ENCODE measurements at places on chromosomes 6 and 20.
A peak's percentile ranks its signal among the peaks of the same experiment; 100 is the strongest.

- DNase-seq: no peak
These were observed 10.9 kb downstream of the LRRC1 start for GRCh38 chr6:53805725-53806124.

DNA sequence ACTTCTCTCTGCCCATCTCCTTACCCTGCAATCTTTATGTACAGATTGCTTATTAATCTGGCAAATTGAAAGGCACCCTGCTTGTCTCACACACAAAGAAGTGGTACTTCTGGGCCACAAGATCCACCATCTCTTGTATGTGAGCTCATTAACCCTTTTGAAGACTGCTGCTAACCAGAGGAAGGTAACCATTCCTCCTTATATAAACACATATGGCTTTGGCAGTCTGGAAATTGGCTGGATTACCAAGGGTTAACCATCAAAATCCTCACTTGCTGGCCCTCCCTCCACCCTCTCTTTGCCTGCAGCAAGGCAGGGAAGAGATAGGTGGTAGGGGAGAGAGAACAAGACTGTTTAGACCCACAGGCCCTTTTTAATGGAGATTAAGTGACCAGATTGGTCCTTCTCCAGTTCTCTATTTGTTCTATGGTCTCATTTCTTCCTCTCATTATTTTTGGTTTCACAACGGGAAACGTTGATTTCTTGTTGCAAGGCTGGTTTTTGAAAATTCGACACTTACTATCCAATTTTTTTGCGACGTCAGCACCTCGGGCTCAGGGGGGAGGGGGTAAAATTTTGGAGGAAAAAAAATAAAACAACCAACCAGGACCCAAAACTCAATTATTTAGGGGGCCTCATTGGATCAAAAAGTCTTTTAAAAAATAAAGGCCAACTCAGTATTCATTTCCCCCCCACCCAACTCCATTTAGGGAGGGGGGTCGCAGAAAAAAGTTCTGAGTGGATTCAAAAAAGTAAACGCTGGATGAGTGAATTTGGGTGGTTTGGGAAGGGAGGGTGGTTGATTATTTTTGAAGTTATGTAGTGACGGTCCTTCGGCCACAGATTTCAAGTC is 859 bp downstream of the PPP1R10 start:
- DNase-seq: peak; percentile 65

GRCh38 chr6:78623554-78623953 is 243.8 kb upstream of the IRAK1BP1 start:
- no peak for DNase-seq

DNA sequence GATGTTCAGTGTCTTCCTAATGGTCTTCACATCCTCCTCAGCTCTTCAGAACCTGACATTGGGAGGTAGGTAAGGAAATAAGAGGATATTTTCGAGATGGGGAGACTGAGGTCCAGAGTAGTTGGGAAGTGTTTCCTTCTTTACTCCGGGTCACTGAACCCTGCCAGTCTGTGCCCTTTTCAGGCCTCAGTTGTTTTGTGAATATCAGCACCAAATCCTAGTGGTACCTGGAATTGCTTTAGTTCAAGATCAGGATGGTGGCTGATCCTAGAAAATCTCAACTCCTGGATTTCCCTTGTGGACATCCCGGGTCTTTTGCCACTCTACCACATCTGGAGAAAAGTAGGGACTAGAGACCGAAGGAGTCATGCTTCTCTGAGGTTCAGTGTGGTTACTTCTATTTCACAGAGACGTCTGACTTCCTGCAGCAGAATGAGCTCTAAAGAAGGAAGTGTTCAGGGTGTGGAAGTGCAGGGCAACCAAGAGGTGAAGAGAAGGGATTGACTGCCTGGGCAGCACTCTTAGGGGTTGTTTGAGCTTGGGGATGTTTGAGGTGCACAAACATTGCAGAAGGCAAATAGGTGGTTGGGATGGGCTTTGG is 995 bp downstream of the STK4 start:
- peak; percentile 60 for DNase-seq

DNA sequence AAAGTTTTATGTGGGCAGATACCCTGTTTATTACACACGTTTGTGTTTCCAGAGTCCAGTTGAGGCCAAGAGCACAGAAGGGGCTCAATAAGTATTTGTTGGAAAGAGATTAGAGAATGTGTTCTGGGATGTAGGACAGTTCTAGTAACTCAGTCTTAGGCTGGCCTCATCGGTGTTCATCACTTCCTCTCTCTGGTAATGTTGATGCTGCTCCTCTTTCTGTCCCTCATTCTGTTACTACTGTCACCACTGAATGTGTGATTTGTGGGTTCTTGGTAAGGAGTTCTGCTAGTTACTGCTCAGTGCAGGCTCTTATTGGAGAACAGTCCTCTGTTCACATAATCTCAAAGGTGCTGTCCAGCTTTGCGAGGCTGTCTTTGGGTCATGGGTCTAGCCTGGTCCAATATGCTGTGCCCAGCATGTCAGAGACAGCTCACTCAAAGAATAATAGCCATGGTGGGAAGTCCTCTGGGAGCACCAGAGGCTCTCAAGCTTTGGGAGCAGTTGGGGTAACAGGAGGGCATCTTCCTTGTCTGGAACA is 1.3 kb downstream of the RFPL4B start:
- no peak for DNase-seq

DNA sequence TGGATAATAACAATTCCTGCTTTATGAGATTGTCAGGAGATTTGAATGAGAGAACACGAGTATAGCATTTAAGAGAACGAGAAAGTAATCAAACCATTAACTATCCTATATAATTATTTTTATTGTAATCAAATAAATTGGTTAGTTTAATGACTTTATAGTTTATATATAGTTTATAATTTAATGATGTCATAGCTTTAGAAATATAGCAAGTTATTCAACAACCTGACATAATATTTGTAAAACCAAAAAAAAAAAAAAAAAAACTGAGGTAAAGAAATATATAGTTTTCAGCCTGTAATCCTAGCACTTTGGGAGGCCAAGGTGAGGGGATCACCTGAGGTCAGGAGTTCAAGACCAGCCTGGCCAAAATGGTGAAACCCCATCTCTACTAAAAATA is 26.4 kb upstream of the DST start:
- DNase-seq: no peak

DNA sequence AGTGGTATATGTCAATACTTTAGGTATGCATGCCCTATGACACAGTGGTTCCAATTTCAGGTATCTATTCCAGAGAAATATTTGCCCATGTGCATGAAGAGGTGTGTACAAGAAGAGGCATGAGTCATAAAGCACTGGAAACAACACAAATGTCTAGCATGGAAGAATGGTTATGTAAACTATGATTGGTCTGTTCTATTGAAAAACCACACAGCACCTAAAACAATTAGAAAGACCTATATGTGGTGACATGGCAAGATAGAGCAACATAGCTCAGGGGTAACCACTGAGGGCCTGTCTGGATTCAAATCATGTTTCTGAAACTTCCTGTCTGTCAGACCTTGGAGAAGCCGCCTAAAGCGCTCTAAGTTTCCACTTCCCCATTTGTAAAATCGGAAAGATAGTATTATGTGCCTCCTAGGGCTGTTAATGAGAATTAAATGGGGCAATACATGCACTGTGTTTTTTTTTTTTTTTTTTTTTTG is 76.0 kb upstream of the SHLD1 start:
- peak; percentile 56 for DNase-seq

- DNase-seq: no peak
These were observed 2.3 kb downstream of the SIRPA start for GRCh38 chr20:1897541-1897940.

- DNase-seq: no peak
These were observed 465.3 kb downstream of the CBLN4 start for GRCh38 chr20:55540013-55540412.

DNA sequence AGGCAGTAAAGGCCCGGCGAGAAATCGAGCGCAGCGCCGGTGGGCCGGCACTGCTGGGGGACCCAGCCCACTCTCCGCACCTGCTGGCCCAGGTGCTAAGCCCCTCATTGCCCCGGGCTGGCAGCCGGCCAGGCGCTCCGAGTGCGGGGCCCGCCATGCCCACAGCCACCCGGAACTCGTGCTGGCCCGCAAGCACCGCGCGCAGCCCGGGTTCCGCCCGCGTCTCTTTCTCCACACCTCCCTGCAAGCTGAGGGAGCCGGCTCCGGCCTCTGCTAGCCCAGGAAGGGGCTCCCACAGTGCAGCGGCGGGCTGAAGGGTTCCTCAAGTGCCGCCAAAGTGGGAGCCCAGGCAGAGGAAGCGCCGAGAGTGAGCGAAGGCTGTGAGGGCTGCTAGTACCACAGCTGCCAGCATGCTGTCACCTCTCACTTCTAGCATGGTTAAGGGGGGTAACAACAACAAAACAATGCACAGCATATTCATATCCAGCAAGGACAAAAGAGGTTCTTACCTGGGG is 11.3 kb upstream of the GMPR start:
- DNase-seq: no peak

DNA sequence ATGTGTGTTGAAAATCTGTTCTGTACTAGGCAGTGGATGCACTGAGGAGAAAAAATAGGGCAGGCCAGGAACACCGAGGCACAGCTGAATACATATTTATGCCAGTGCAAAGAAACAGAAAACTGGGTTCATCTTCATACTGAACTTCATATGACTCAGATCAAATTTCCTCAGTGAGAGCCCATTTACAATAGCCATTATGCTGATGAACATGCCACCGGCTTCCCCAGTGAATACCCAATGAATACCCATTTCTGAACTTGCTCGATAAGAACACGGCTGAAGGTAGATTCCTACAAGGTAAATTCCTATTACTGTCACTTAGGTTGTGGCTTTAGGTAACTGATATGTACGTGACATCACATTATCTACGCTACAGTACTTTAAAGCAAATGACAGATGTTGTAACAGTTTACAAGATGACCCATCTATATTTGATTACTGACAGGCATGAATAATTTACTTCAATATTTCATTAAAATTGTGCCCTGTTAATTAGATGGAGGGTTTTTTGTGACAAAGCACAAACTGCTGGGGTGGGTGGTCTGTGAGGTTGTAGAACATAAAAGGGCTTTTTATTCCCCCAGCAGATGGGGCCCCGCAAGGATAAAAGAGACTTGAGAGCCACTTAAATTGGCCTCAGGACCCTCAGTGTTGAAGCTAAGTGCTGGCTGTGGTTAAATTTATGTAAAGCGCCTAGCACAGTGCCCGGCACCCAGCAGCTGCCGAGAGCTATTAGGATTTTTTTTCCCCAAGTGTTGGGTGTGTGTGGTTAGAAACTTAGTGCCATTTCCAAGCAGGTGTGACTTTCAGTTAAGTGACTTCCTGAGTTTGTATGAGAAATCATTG is 264.5 kb downstream of the CD83 start:
- peak; percentile 85 for DNase-seq

DNA sequence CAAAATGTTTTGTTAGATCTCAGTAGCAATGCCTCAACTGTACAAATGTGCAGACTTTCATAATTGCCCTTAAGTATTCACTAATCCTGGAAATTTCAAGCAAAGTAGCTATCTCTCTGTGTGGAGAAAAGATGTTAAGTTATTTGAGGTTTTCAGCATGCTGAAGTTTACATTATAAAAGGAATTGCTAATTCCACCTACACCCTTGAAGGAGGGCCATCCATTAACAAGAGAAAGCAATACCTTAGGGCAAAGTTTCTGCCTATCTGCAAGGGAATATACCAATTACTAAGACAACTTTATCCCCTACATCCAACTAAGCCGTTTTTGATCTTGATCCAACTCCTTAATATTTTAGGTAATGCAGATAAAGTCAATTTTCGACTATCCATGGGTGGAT is 380.7 kb upstream of the BTBD3 start:
- DNase-seq: no peak

GRCh38 chr6:136750696-136751521 is 41.4 kb downstream of the MAP3K5 start:
- no peak for DNase-seq
